Transverse colon (tissue), 4 donors: ENCODE measurements at places on chromosomes 1 and 21. TPM values are rescaled to one million over a fixed set of nuclear protein-coding genes. Genes with fewer than 3 reads are reported as not detected.

GRCh38 chr1:211013346-211014240, 120.4 kb downstream of the KCNH1 start:
- DNase-seq, result no peak

DNA sequence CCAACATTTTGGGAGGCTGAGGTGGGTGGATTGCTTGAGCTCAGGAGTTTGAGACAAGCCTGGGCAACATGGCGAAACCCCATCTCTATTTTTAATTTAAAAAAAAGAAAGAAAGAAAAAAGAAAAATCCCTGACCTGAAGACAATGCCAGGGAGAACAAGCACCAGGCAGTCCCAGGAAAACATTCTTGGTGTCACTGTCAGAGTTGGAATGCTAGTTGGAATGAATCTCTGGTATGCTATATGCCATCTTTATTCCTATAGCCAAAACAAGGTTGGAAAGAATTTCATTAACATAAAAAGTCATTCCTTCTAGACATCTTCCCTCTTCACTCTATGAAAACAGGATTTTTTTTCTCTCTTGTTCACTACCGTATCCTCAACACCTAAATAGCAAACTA, 2.8 kb downstream of the DNAJC8 start:
- no peak for DNase-seq

- DNase-seq, result no peak
Observed at GRCh38 chr1:169363046-169363730, 4.4 kb downstream of the NME7 start.

- DNase-seq, result no peak
Observed at GRCh38 chr1:76938304-76938703, 71.0 kb downstream of the ST6GALNAC5 start.

Gene PDE9A
- total RNA-seq, result 384 TPM

GRCh38 chr1:42173961-42174735, 9.6 kb upstream of the GUCA2A start:
- DNase-seq, result no peak

DNA sequence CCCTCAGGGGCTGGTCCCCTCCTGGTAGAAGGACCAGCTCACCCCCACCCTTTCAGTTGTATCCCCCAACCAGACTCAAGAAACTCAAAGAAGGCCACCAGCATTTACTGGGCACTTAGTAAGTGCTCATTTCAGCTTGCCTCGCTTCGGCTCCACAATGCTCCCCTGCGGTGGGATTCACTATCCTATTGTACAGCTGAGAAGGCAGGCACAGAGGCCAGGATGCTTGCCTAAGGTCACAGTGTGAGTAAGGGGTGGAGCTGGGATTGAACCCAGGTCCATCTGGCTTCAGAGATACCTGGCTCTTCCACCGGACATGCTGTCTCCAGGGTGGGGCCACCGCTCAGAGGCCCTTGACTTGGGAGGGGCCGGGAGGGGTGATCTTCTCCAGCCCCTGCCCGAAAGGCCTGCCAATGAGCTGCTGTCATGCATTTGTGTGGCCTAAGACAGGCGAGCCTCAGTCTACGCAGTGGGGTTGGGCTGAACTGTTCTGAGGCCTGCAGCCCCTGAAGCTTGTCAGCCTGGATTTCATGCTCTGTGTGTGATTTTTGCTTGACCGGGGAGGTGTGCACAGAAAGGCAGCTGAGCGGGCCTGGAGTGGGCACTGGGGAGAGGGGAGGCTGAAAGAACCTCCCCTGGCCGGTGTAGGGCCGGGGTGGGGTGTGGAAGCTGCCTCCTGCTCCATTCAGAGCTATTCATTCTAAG, 48.1 kb downstream of the DMRTB1 start:
- no peak for DNase-seq
